Activated CD8-positive, alpha-beta memory T cell treated with anti-CD3 and anti-CD28 coated beads for 24 hours (primary cell): ENCODE measurements at places on chromosomes 1 and 21.
A peak's percentile ranks its signal among the peaks of the same experiment; 100 is the strongest.

DNA sequence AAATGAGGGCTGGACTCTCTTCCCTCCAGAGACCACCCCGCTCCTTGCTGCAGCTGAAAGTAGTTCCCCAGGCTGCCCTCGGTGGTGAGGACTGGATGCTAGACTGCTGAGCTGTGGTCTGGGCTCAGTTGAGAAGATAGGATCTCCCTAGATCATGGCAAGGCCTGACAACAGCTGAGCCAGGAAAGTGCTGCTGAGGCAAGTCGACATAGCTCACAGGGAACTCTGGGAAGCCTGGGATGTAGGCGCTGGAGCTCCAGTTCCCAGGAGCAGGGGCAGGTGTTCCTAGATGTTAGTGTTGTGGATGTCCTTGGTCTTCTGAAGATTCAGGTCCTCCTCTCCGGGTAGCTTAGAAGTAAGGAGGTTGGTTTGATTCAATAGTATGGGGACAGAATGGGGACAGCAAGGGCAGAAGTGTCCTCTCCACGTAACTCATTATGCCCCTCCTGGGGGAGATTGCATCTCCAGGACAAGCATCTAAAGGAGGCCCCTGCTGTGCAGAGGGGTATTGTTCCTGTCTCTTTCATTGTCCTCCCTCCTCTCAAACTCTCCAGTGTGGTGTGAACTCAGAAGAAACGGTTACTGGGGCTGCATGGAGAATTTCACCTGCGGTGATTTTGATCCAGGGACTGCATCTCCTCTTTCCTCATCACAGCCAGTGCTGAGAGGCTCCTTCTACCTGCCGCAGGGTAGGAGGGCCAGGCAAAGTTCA, 3.7 kb downstream of the CYB561D1 start:
- DNase-seq = no peak

GRCh38 chr1:116311756-116312680, 61.0 kb upstream of the ATP1A1 start:
- DNase-seq = no peak

GRCh38 chr1:154502744-154503115, 518 bp upstream of the SHE start:
- no peak for DNase-seq

DNA sequence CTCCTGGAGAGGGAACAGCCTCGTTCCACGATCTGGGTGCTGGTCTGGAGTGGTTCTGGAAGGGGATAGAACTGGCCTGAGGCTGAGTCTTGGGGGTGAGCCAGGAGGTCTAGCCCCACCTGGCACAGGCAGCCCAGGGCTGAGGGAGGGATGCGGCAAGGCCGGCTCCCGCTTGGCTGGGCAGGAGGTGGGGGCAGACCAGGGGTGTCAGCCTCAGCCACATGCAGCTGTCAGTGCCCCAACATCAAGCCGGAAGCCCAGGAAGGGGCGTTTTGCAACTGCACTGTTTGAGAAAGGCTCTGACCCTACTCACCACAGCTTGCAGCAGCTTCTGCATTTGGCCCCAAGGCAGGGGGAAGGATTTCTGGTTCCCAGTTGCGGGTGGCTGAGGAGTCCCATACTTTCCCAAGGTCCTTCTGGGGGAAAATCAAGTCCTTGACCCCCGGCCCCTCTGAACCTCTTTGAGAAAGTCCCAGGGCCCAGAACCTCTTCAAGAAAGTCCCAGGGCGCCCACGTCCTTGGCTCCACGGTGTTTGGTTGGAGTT, 2.0 kb downstream of the EFHD2 start:
- DNase-seq = peak; percentile 71

DNA sequence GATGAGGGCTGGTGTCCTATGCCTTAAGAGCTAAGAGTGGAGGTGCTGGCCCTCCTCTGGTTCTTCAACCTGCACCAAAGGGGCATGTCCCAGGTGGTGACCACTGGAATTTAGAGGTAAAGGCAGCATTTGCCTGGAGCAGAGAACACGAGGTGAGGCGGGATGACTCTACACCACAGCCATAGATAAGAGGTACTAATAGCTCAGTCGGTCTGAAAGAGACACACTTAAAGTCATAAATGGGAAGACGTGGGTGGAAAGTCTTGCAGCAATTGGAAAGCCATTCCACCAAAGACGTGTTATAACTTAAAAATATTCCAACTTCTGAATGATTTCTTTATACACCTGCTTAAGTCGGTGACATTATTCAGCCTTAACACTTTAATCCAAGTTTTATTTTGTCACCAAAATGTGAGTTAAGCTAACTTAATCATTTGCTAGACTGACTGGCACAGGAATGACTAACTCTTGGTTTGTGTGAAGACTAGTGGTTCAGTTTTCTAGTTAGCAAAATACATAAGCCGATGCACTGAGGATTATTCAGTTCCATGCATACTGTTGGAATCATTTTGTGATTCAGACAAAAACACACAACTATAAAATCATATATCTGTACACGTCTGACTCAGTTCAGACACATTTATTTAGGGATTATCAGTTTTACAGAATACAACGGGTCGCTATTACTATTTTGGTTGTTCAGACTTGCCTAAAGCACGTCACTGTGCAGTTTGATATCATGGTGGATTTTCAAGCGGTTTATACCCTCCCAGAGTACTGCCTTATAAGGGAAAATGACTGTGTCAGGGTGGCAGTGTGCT, 4.6 kb upstream of the ETS2 start:
- DNase-seq = no peak

- no peak for DNase-seq
These were observed 73.7 kb downstream of the DHRS3 start for GRCh38 chr1:12544357-12544756.

DNA sequence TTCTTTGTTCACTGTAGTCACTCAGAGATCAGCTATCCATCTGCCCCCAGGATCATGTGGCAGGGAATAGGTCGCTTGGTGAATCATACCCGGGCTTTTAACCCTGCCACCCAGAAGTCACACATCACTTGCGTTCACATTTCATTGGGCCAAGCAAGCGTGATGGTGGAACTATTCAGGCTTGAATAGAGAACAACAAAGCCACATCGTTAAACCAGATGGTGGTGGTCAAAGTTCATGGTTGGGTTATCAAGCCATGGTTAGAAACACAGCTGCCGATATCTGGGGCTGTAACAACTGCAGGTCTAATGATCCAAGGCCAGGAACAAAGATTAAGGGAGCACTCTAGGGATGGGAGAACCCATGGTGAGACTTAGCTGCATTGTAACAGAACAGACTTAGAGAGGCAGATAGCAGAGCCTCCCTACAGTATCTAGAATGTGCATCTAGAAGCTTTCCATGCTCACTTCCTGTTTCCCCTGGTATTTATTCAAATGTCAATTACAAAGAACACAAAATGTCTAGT, 40.0 kb upstream of the PTPRC start:
- no peak for DNase-seq

DNA sequence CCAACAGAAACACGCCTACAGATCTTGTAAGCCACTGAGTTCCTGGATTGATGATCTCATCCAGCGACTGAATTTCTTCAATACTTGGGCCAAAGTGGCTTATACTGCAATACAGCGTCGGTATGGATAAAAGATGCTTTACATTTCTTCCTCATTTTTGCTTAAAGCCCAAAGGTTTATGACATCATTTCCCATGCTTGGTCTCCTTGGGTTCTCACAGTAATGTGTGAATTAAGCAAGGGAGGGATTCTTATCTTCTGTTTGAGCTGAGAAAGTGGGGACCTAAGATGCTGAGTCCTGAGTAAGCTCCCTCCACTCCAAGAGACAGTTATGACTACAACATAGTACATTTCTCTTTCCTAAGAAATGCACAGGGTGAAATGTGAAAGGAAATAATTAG, 39.5 kb downstream of the LBR start:
- DNase-seq = no peak

GRCh38 chr1:49111931-49112330, 335.2 kb upstream of the BEND5 start:
- DNase-seq = no peak

- no peak for DNase-seq
These were observed 22.6 kb downstream of the AK4 start for GRCh38 chr1:65170511-65171142.

- DNase-seq = no peak
These were observed 134.2 kb upstream of the HP1BP3 start for GRCh38 chr1:20921285-20921684.

- DNase-seq = peak; percentile 56
These were observed 58.2 kb upstream of the ABCG1 start for GRCh38 chr21:42160765-42161164.
